ENCODE measurements at places on chromosomes 2 and 18. TPM values are rescaled to one million over a fixed set of nuclear protein-coding genes. Genes with fewer than 3 reads are reported as not detected.

GPR75 gene
- total RNA-seq = 38.9 TPM

- DNase-seq = no peak
Measured at GRCh38 chr2:88601286-88601685, 26.0 kb downstream of the EIF2AK3 start.

- no peak for DNase-seq
Measured at GRCh38 chr2:170394641-170395387, 216.9 kb downstream of the MYO3B start.

DNA sequence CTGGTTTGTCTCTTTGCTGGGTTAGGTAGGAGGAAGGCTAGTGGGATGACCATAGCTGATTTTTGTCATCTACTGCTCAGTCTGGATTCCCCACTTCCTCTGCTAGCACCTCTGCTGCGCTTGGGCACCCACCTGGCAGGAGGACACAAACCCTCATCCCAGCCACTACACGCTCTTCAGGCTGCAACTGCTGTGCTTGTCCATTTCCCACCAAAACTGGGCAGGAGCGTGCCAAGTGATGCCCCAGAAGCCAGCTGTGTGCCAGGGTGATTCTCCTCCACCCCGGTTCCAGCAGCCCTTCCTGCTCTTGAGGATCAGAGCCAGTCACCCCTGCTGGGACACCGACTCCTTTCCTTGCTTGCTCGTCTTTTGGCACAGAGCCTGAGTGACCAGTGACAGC lies 15.7 kb upstream of the PER2 start:
- no peak for DNase-seq

DNA sequence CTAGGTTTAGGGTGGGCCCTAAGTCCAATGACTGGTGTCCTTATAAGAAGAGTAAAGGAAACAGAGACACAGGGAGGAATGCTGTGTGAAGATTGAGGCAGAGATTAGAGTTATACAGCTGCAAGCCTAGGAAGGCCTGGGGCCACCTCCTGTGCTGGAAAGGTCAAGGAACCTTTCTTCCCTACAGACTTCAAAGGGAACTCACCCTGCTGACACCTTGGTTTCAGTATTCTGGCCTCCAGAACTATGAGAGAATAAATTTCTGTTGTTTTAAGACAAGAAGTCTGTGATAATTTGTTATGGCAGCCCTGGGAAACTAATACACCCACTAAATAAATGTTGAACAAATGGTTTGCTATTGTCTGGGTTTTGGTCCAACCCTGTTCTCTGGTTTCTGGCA lies 102.3 kb upstream of the NEUROD1 start:
- no peak for DNase-seq

DNA sequence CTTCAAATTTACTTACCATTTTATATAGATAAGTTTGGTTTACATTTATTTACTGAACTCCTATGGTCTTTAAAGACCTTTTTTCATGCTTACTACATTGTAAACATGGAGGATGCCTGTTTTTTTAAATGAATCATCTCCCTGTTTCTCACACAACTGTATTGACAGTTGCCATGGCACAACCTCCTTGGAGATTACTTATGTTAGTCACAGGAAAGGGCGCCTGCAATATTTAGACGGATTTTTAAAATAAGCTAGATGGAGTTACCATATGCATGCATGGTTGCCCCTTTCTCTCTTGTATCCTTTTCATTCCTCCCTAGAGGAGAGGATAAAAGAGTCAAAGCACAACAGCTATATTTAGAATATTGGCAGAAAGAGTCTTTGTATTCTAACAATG lies 34.8 kb upstream of the CCDC102B start:
- DNase-seq = no peak

DNA sequence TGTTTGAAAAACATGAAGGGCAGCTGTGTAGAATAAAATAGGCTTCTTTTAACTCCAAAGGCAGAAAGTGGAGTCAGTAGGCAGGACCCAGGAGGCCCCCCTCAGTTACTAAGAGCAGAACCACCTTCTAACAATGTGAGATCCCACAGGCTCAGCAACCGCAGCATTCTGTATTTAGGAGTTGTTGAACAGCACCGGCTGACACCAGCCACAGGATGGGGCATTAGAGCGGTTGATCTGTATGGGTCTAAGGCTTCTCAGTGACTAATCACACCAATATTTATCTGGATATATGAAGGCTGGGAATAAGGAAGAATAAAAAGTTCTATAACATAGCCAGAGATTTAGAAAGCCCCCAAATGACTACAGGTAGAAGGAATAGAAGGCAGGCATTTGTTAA lies 51.7 kb downstream of the MYO5B start:
- no peak for DNase-seq

DNA sequence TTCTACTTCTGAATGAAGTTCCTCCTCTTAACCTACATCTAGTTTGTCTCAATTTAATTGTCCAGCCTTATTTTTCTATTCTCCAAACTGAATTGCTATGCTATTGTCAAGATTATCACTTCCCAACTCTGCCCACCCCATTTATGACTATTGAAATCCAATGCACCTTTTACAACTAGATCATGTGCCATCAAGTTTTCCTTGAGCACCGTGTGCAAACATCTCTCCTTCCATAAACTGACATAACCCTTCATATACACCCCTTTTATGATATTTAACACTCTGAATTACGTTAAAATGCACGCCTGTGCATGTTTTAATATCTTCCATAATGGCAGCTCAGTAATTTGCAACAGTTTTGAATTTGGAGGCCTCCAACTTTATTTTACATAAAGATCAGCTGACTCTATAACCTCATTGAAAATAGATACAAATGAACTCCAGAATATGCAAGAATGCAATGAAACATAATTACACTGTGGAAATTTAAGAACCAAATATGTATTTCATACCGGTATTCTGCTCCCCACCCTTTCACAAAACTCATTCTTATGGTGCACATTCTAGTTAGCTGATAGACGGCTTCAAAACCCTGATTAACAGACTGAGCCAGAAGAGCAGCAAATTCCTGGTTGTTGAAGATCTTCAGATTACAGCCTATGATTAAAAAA lies 85.5 kb downstream of the SMAD2 start:
- no peak for DNase-seq
